ENCODE measurements at places on chromosomes 5 and 9. TPM values are rescaled to one million over a fixed set of nuclear protein-coding genes. Genes with fewer than 3 reads are reported as not detected.

RASEF gene
- 0.05 TPM for total RNA-seq

ACTBL2 gene
- not detected for total RNA-seq

SCGB3A2 gene
- total RNA-seq = not detected

TAF11L5 gene
- not detected for total RNA-seq

UBE2QL1 gene
- total RNA-seq = 5.6 TPM

SLC4A9 gene
- 0.09 TPM for total RNA-seq

C5orf63 gene
- 5.9 TPM for total RNA-seq

DTWD2 gene
- 8.4 TPM for total RNA-seq

MSANTD3 gene
- 25.9 TPM for total RNA-seq

IFNA2 gene
- not detected for total RNA-seq

WDR5 gene
- total RNA-seq = 16.0 TPM

CDKN2B-AS1 gene
- total RNA-seq = not detected

THBS4 gene
- total RNA-seq = 9.2 TPM

PDE8B gene
- 20.8 TPM for total RNA-seq

DNA sequence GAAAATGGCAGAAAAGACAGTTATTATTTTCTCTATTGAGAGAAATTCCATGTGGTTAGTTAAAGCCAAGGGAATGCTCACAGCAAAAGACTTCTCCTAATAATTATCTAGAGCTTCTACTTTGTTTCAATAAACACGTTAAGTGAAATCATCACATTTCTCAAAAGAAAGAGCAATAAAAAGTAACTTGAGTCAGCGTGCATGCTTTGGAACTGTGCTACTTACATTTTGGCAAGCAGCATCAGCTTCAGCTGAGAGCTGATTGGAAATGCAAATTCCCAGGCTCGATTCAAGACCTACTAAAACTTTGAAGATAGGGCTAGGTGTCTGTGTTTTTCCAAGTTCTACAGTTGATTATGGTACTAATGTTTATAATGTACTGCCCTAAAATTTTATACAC is 132.1 kb downstream of the CDH18 start:
- DNase-seq = no peak

DNA sequence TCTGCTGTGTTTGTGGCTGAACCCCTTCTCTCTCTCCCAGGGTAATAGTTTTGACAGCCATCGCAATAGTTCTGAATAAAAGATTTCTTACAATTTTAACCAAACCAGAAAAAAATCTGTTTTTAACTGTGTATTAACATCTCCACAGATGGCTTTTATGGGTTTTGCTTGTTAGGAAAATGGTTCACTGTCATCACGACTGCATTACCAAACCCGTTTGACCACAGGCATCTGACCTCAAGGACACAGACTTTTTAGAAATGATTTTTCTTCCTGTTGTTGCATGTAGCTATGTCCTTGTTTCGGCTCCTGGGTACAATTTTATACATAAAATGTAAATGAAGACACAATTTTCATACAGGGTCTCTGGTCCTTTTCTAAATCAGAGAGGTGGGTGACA is 316.1 kb downstream of the IRX1 start:
- no peak for DNase-seq

- DNase-seq = no peak
These were observed 182.3 kb downstream of the SPATA31D1 start for GRCh38 chr9:82170866-82171265.

DNA sequence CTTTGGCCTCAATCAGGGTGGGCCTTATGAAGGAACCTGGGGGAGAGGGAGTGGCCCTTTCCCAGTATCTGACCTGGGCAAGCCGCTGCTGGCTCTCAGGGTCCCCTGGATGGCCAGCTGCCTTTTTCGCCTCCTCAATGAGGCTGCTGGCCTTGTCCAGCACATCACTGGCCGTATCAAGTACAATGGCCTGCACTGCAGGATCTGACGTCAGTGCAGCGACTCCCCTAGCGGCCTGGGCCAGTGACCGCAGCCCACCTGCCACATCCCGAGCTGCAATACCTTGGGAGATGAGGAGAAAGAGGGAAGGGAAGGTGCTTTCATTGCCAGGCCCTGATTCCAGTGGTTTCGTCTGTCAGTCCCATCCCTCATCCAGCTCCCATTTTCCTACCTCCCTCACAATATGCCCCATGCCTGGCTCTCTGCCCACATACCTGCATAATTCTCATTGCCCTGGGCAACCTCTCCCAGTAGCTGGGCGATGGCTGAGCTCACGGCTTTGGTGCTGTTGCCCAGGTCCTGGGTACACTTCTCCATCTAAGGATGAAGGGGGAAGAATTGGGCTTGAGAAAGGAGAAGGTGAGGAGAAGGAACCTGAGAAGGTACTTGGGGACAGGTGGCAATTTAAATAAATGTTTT is 19.1 kb downstream of the TLN1 start:
- DNase-seq = no peak

DNA sequence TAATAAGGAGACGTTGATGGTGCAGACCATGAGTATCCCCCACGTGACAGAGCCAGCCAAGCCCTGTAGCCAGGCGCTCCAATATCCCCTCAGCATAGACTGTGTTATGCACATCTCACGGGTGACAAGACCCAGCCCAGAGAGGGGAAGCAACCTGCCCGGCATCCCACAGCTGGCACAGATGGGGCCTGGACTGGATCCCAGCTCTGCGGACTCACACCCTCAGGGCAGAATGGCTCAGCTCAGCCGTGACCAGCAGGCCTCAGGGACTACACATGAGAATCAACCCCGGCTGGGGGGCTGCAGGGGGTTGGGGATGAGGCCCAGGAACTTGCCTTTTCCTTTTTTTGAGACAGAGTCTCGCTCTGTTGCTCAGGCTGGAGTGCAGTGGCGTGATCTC is 11.7 kb downstream of the FIBCD1 start:
- DNase-seq = no peak

- DNase-seq = no peak
These were observed 54.6 kb upstream of the KCNIP1 start for GRCh38 chr5:170449232-170449631.

- no peak for DNase-seq
These were observed 10.9 kb upstream of the MRPS30 start for GRCh38 chr5:44797841-44798240.

DNA sequence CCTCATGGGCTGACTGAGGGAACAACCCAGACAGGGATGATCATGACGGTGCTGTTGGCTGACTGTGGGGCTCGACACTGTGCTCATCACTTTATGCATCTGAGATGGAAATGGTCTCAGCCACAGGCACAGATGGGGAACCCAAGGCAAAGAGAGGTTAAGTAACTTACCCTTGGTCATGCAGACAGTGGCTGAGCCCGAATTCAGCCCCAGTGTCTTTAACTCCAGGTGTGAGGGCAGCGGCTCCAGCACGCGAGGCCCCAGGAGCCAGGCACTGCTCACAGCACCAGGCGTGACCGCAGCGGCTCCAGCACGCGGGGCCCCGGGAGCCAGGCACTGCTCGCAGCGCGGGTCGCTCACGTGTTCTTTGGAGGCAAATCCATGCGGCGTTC is 45.3 kb upstream of the FCN1 start:
- DNase-seq = no peak

- DNase-seq = no peak
These were observed 164.9 kb upstream of the PAPPA start for GRCh38 chr9:115988701-115989100.

- no peak for DNase-seq
These were observed 7.8 kb downstream of the ECM2 start for GRCh38 chr9:92527832-92528521.

- DNase-seq = no peak
These were observed 4.7 kb upstream of the PDLIM7 start for GRCh38 chr5:177501874-177502678.

GRCh38 chr5:173325091-173325698 is 3.0 kb downstream of the STC2 start:
- DNase-seq = no peak

DNA sequence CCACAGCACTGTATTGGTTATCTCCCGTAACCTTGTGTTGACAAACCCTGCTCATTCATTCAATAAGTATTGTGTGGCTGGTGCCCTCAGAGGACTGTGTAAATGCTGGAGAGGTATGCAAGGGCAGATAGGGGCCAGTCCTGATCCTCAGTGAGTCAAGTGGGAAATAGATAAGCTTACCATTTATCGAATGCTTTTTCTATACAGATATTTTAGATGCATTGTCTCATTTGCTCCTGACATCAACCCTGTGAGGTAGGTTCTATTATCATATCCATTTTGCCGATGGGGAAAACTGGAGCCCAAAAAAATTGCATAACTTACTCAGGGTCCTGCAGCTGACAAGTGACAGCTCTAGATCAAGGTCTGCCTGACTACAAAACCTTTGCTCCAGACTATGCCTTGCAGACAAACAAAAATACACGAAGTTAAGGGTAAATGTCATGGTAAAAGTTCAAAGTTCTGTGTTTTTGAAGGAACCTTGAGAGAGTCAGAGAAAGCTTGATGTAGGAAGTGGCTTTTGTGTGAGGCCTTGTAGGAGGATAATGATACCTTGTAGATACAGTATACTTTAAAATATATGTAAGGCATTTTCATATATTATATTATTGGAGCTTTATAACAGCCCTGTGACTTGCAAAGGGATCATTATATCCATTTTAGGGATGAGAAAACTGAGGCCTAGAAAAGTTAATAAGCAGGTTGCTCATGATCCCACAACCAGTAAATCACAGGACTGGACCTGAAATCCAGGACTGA is 22.7 kb downstream of the CYFIP2 start:
- no peak for DNase-seq

- DNase-seq = no peak
These were observed 48.6 kb downstream of the UGCG start for GRCh38 chr9:111945216-111945615.

- DNase-seq = no peak
These were observed 208.1 kb downstream of the GNA14 start for GRCh38 chr9:77440057-77440456.

- no peak for DNase-seq
These were observed 39.8 kb upstream of the FLT4 start for GRCh38 chr5:180689071-180689694.

DNA sequence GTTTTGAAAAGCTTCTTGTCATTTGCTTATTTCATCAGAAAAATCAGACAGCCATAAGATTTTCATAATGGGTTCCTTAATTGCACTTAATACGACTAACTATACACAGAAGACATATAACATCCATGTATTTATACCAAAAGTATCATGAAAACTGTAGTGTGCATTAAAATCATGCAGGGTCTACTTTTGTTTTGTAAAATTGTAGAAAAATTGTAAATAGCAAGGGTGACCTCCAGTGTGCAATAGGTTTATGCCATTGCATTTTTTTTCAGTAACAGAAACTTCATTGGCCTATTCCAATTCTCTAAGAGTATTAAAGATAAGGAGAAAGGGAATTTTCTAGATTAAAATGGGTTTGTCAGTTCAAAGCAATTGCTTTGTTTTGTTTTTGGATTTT is 307.6 kb downstream of the KIAA0825 start:
- no peak for DNase-seq

- DNase-seq = no peak
These were observed 250.3 kb downstream of the ZSWIM6 start for GRCh38 chr5:61582205-61582820.

GRCh38 chr5:153619771-153620170 is 129.3 kb downstream of the GRIA1 start:
- DNase-seq = no peak

DNA sequence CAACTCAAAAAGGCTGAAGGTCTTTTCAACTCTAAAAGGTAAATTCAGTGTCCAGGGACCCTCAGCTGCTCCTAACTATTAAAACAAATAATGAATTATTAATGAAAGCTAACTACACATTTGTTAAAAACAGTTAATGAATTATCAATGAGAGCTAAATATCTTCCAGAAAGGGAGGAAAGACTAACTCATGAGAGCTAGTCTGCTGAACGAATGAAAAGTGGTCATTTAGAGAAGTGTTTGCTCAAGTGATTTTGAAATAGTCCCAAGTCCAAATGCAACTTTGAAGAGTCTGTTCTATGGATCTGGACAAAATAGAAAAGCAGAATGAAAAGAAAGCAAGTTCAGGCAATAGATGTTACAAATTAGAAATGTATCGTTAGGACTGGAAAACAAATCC is 133.9 kb upstream of the SPEF2 start:
- no peak for DNase-seq

DNA sequence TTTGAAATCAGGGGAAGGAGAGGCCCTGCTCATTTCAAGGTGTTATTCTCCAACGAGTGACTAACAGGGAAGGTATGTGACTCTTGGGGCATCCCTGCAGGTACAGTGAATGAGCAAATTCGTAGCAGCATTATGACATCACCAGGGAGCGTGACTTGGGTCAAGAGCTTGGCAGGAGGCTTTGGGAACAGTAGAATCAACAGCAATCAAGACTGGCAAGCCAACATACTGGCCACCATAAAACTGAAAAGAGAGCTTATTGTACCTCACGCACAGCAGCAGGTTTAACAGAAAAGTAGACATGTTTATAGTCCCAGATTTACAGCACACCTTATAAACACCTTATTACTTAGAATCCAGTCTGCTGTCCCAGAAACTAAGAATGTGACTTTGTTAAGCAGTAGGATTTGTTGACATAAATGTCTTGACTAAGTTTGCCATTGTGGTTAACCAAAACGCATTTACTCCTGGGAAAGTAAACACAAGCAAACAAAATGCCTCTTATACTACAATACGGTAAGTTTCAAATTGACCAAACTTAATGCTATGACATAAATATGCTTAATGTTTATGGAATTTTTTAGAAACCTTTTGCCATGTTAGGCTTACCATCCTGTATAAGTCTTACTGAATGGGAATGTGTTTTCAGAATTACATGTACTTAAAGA is 297.8 kb downstream of the NPR3 start:
- no peak for DNase-seq

GRCh38 chr5:83277953-83278352 is 193.6 kb upstream of the VCAN start:
- DNase-seq = no peak

GRCh38 chr9:135204177-135204576 is 116.7 kb downstream of the OLFM1 start:
- no peak for DNase-seq

- no peak for DNase-seq
These were observed 346.9 kb upstream of the TLE4 start for GRCh38 chr9:79224672-79225433.

DNA sequence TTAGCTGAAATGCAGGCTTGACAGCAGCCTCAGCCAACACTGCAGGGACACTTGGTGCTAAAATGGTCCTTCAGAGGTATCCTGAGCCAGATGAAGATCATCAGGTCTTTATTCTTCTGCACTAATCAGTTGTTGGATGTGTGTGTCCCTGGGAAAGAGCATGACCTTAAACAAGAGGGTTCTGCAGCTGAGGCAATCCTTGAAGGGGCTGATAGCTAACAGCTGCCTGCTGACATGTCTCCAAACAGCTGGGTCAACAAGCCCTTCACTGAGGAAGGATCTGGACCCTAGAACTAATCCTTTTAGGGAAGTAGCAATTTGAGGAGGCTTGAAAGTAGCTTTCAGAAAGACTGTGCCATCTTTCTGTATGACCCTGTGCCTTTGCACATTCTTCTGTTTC is 376.3 kb upstream of the ACTBL2 start:
- DNase-seq = no peak

GRCh38 chr9:125428060-125428901 is 166.7 kb downstream of the GAPVD1 start:
- DNase-seq = no peak

DNA sequence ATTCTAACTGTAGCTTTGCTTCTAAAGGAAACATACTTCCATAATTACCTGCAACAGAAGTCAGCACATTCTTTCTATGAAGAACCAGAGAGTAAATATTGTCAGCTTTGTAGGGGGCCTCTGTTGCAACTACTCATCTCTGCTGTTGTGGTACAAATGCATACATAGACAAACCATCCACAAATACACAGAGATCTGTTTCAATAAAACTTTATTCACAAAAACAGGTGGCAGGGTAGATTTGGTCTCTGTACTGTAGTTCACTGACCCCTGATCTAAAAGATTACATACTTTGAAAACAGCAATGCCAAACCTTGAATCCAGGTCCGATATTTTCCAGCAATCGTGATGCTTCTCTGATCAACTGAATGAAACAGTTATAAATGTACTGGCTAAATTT is 44.9 kb upstream of the RETREG1 start:
- DNase-seq = no peak

All from left cardiac atrium (tissue), 4 donors.